ENCODE measurements at places on chromosomes 3 and 15.

GRCh38 chr3:150765949-150766720 is 3.2 kb upstream of the SIAH2 start:
- H3K27me3 ChIP-seq = peaks cover 2% of the 10 kb centered on the region
- H3K4me1 ChIP-seq = peaks cover 4% of the 10 kb centered on the region
- no peaks in the 10 kb centered on the region for H3K36me3 ChIP-seq

- no peaks in the 10 kb centered on the region for H3K27me3 ChIP-seq
- H3K27ac ChIP-seq = no peak overlapping the region
- H3K4me3 ChIP-seq = no peak overlapping the region
- H3K36me3 ChIP-seq = no peaks in the 10 kb centered on the region
Observed at GRCh38 chr3:136186344-136186743, 9.8 kb downstream of the MSL2 start.

DNA sequence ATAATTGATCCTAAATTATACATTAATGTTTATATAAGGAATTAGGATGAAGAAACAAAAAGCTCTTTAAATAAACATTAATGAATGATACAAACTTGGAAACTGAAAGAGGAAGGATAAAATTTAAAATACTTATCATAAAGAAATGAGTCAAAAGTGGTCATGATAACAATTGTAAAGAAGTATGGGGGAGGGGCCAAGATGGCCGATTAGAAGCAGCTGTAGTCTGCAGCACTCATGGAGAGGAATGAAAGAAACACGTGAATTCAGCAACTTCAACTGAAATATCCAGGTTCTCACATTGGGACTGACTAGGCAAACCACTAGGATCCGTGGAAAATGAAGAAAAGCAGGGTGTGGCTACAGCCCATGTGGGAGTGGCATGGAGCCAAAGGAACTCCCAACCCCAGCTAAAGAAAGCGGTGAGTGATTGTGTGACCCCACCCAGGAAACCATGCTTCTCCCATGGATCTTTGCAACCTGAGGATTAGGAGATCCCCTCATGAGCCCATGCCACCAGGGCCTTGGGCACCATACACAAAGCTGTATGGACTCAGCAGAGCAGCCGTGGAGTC is 13.1 kb upstream of the CP start:
- no peaks in the 10 kb centered on the region for H3K36me3 ChIP-seq
- no peak overlapping the region for H3K27ac ChIP-seq
- no peak for DNase-seq
- H3K4me3 ChIP-seq = no peak overlapping the region
- H3K4me1 ChIP-seq = peaks cover 1% of the 10 kb centered on the region

GRCh38 chr15:36826948-36827347 is 247.5 kb downstream of the CDIN1 start:
- DNase-seq = no peak
- no peaks in the 10 kb centered on the region for H3K36me3 ChIP-seq
- no peak overlapping the region for H3K4me3 ChIP-seq
- no peak overlapping the region for H3K27ac ChIP-seq

DNA sequence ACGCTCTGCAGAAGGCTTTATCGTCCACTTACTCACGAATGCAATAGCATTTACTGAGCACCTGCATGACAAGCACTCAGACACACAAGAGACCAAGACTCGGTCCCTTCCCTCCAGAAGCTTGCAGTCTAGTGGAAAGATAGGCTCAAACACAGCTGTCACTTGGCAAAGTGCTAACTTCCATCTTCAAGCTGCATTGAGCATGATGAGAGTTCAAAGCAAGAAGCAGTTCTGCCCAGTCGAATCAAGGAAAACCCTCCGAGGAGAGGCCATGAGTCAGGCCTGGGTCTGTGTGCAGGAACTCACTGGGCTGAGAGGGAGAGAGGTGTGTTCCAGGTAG is 51.5 kb downstream of the C3orf20 start:
- no peaks in the 10 kb centered on the region for H3K4me1 ChIP-seq
- H3K4me3 ChIP-seq = no peak overlapping the region
- H3K36me3 ChIP-seq = no peaks in the 10 kb centered on the region
- no peaks in the 10 kb centered on the region for H3K27me3 ChIP-seq
- H3K27ac ChIP-seq = no peak overlapping the region

DNA sequence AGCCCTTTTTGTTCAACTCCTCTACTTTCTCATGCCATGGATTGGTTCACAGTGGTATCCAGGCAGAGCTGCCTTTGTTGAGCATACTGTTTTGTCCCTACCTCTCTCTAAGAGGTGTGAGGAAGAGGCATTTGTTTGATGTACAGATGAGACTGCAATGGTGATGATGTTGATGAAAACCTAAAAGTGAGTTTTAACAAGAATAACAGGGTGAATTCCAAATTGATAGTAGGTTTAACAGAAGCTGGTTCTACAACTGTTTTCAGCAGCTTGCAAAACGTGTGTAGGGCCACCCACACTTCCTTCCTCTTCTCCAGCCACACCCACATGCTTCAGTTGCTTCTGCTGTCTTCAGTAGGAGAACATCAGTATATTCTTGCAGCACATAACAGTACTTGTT is 10.2 kb downstream of the SNRK start:
- H3K27ac ChIP-seq = no peak overlapping the region
- DNase-seq = no peak
- no peaks in the 10 kb centered on the region for H3K27me3 ChIP-seq
- no peaks in the 10 kb centered on the region for H3K36me3 ChIP-seq

DNA sequence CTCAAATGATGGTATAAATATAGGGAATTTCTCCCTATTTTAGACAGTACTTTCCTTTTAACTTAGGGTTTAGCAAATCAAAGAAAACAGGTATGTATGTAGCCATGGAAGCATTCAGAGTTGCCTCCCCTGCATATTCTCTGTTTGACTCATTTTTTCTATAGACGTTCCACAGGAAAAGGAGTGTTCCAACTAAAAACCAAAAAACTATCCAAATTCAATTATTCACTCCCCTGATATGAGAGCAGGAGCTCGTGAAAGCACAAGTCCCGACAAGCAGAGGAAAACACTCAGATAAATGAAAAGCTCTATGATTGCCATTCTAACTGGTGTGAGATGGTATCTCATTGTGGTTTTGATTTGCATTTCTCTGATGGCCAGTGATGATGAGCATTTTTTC is 119.5 kb downstream of the FRMD5 start:
- no peaks in the 10 kb centered on the region for H3K27me3 ChIP-seq
- H3K27ac ChIP-seq = no peak overlapping the region
- H3K4me1 ChIP-seq = no peaks in the 10 kb centered on the region
- DNase-seq = no peak
- H3K36me3 ChIP-seq = no peaks in the 10 kb centered on the region

GRCh38 chr3:177934001-177934891 is 602.0 kb upstream of the KCNMB2 start:
- DNase-seq = no peak
- no peaks in the 10 kb centered on the region for H3K36me3 ChIP-seq

- peaks cover 42% of the 10 kb centered on the region for H3K27me3 ChIP-seq
- peaks cover 1% of the 10 kb centered on the region for H3K4me1 ChIP-seq
- no peak overlapping the region for H3K4me3 ChIP-seq
- H3K36me3 ChIP-seq = no peaks in the 10 kb centered on the region
Observed at GRCh38 chr3:129967761-129968160, 6.8 kb upstream of the TRH start.

GRCh38 chr3:33426068-33426467 is 14.1 kb downstream of the UBP1 start:
- H3K4me1 ChIP-seq = peaks cover 13% of the 10 kb centered on the region
- H3K4me3 ChIP-seq = no peak overlapping the region
- no peak overlapping the region for H3K27ac ChIP-seq
- no peaks in the 10 kb centered on the region for H3K36me3 ChIP-seq
- H3K27me3 ChIP-seq = no peaks in the 10 kb centered on the region
- no peak for DNase-seq

DNA sequence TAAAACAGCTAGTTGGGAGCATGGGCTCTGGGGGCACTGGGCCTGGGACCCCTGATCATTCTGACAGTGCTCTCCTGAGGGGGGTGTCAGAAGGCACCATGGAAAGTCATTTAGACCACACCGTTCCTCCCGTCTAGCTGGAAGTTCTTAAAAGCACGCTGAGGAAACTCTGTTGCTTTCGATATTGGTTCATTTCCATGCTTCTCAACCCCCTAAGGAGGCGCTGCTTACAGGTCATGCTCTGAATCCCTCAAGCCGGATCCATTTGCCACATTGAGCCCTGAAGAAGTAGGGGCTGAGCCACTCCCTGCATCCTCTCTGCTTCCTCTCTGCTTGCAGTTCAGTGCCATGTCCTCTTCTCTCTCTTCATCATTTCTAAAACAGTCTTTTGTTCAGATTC is 187.2 kb downstream of the CACNA2D3 start:
- H3K27me3 ChIP-seq = no peaks in the 10 kb centered on the region
- no peak overlapping the region for H3K4me3 ChIP-seq
- no peak for DNase-seq
- H3K36me3 ChIP-seq = no peaks in the 10 kb centered on the region
- H3K27ac ChIP-seq = no peak overlapping the region

DNA sequence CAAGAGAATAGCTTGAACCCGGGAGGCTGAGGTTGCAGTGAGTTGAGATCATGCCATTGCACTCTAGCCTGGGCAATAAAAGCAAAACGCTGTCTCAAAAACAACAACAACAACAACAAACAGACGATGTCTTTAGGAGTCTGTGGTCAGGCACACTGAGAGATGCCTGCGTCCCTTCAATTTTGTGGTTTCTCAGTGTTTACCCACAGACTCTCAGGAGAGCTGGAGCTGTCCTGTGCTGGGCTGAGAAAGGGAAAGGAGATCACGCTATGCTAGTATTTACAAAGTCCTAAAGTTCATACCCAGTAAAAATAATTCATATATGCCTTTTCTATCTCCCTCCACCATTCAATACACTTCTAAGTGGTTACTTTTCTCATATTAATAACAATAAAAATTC is 6.3 kb downstream of the LAMP3 start:
- no peaks in the 10 kb centered on the region for H3K4me1 ChIP-seq
- H3K4me3 ChIP-seq = no peak overlapping the region
- no peak for DNase-seq
- no peaks in the 10 kb centered on the region for H3K36me3 ChIP-seq
- no peak overlapping the region for H3K27ac ChIP-seq

GRCh38 chr3:83460052-83460451 is 1498.7 kb upstream of the CADM2 start:
- no peak overlapping the region for H3K27ac ChIP-seq
- no peaks in the 10 kb centered on the region for H3K36me3 ChIP-seq
- H3K4me1 ChIP-seq = no peaks in the 10 kb centered on the region
- no peaks in the 10 kb centered on the region for H3K27me3 ChIP-seq
- no peak overlapping the region for H3K4me3 ChIP-seq
